Transverse colon (tissue), 4 donors: ENCODE measurements at places on chromosomes 2 and 18. TPM values are rescaled to one million over a fixed set of nuclear protein-coding genes. Genes with fewer than 3 reads are reported as not detected.

DNA sequence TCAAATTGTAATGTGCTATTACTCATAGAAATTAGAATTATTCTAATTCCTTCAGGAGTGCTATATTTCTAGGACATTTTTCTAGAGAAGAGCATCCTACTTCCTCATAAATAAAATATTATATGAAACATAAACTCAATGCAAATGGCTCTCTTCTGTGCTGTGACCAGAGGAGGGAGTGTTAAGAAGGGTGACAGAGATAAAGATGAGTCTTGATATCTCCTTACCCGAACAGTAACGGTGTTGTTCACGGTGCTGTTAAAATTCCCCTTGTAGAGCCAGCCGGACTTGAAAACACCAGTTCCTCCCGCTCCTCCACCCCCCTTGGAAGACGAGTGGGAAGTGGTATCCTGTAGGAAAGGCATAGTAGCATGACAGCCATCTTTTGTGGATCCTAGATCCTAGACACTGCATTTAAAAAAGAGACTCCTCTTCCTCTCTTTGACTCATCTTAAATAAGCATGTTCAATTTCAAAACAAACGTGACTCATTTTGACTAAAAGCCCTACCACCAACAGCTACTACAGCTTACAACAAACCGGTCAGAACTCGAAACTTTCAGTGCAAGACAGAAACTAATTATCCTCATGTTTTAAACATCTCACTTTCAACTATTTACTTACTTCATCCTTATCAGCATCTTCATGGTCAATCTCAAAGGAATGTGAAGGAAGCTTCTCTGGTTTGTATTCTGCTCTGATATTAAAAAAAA, 156.3 kb downstream of the DOCK10 start:
- no peak for DNase-seq

UGT1A4 gene
- total RNA-seq: 4.8 TPM

DNA sequence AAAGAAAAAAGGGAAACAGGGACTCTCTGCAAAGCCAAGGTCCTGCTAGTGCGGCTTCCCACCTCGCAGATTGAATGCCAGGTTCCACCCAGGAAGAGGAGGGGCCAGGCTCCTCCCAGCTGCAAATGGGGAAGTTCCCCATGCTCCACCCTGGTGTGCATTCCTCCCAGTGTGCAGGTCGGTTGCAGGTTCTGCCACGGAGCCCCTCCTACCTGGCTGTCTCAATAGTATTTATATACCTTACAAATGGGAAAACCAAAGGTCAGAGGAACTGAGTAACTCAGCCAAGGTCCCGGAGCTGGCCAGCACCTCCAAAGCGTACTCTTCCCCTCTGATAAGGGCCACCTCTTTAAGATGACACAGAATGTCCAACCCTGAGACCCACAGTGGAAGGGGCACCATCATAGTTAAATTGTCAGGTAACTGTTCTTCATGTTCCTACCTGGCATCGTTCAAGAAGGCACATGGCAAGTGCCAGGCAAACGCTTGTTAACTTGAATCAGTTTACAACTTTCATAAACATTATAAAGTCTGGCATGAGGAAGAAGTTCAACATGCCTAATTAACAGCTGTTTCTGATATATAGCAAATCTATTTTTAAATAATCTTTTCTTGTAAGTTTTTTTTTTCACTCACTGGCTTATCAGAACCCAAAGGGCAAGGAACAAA, 35.5 kb downstream of the POU3F3 start:
- DNase-seq: peak; percentile 82

DNA sequence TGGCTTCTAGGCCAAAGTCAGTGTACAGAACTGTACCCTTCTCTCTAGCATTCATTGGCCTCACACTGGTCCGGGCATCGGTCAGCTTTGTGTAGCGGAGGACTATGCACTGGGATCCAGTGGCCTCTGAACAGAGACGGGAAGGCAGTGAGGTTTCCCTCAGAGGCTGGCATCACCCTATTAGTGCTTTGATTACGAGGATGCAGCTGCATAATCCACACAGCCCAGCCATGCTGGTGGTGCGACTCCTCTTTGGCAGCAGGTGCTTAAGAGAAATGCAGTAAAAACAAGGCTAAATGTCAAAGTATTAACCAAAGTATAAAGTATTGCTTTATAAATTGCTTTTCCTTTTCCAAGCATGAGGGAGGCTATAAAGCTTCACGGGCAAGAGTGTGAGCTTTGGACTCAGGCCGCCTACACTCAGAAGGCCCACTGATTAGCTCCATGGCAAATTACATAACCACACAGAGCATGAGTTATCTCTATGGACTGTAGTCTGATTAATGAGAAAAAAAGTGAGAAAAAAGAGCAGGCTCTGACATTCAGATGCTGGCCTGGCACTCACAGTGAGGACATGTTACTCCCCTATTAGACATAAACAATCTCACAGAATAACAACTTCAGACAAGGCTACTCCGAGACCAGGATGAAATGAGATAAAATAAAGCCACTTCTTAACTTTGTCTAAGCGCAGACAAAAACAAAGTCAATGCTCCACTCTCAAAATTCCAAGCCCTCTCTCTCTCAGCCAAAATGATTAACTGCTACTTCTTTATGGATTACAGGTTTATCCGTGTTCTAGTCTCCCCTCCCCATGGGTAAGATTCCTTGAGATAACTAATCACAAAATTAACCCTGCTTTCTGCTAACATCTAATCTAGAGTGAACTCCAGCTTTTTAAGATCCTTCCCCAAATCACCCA, 6.4 kb upstream of the CRYGC start:
- DNase-seq: peak; percentile 17

AQP12B gene
- 1.5 TPM for total RNA-seq

DNA sequence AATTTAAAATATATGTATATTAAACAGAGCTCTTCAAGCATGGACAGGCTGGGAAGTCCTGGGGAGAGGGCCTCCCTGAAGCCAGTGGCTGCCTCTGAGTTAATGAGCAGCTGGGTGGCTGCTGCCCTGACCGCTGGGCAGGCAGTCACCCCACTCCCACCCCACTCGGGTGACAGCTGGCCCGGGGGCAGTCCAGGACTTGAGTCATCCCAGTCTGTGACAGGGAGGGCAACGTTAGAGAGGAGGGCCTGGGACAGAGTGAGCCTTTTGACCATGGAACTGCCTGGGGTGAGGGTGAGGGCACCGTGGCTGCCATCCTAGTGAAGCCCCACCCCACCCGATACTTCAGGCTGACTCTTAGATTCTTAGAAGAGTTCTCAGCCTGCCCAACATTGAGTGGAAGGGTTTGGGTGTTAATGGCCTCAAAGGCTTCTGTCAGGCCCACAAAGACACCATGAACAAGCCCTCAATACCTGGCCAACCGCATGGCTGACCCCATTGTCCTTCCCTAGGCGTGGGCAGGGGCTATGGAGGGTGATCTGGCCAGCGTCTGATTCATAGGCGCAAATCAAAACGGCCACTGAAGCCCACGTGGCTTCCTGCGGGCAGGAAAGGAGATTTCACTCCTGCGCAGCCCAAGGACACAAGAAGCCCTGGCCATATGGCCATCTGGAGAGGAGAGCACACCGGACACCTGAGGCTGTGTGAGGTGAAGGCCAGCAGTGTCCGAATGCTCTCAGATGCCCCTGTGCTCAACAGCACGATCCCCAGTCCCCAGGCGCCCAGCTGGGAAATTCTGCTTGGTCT, 47.5 kb downstream of the MRPS5 start:
- DNase-seq: no peak
